ENCODE measurements at places on chromosomes 1 and 21.

DNA sequence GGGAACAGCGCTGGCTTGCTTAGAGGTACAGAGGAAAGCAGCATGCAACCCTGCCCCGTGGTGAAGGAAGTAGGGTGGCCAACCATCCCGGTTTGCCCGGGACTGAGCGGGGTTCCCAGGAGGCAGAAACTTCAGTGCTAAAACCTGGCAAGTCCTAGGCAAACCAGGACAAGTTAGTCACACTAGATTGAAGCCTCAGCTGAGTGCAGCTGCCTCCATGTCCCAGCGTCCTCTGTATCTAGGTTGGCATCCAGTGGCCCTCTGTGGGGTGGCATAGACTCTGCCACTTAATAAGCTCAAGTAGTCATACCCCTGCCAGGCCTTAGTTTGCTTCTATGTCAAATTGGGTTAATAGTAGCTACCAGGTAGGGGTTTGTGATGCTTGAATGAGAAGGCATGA is 67.1 kb downstream of the ATP2B4 start:
- no peak for DNase-seq

GRCh38 chr1:248757784-248758195 is 2.2 kb upstream of the LYPD8 start:
- DNase-seq: no peak

DNA sequence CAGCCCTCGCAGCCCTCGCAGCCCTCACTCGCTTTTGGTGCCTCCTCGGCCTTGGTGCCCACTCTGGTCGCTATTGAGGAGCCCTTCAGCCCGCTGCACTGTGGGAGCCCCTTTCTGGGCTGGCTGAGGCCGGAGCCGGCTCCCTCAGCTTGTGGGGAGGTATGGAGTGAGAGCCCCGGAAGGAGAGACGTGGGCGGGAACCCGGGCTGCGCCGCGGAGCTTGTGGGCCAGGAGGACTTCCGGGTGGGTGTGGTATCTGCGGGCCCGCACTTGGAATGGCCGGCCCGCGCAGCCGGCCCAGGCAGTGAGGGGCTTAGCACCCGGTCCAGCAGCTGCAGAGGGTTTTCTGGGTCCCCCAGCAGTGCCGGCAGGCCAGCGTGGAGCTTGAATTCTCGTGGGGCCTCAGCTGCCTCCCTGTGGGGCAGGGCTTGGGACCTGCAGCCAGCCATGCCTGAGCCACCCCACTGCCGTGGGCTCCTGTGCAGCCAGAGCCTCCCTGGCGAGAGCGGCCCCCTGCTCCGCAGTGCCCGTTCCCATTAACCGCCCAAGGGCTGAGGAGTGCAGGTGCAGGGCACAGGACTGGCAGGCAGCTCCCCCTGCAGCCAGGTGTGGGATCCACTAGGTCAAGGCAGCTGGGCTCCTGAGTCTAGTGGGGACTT is 9.9 kb upstream of the CFHR2 start:
- DNase-seq: no peak

DNA sequence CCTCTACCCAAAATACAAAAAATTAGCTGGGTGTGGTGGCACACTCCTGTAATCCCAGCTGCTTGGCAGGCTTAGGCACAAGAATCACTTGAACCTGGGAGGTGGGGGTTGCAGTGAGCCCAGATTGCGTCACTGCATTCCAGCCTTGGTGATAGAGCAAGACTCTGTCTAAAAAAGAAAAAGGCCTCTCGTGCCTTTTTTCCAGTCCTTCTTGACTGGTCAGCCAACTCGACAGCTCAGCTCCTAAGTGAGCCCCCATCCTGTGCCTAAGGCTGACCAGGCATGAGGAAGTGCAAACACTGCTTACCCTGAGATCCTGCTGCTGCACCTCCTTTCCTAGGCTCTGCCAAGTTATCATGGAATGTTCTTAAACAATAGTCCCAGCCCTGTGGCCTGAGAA is 10.1 kb upstream of the PROK1 start:
- no peak for DNase-seq

- peak; percentile 81 for DNase-seq
Measured at GRCh38 chr1:117093091-117093534, 28.4 kb downstream of the TRIM45 start.

- DNase-seq: no peak
Measured at GRCh38 chr21:17660452-17660851, 47.8 kb upstream of the BTG3 start.

DNA sequence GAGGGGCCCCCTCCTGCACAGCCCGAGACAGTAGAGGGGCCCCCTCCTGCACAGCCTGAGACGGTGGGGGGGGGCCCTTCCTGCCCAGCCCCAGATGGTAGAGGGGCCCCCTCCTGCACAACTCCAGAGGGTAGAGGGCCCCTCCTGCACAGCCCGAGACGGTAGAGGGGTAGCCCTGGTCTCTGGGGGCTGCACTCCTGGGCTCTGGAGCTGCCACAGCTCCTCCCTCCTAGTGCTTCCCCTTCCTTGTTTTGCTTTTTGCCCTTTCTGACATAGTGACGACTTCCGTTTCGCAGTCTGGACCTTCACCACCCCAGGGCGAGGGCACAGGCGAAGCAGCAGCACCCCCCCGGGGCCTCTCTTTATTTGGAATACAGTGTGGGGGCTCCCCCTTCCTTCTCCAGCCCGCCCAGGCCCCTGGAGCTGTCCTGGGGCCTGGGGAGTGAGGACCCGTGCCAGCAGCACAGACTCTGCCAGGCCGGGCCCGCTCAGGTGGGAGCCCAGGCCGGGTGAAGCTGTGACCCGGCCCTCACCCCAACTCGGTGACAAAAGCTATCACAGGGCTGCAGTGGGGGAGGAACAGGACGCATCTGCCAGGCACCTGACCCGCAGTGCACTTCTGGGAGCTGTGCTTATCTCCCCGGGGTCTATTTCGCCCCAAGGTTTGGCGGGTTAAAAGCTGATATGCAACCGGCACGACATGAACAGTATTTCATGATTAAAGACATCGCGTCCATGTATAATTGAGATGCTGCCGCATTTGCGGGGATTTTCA is 1.1 kb upstream of the PRXL2B start:
- DNase-seq: no peak

GRCh38 chr1:248871837-248872401 is 13.0 kb upstream of the ZNF692 start:
- no peak for DNase-seq

- no peak for DNase-seq
Measured at GRCh38 chr1:29420202-29420601, 183.9 kb downstream of the PTPRU start.

GRCh38 chr1:158037866-158038359 is 44.5 kb downstream of the KIRREL1 start:
- no peak for DNase-seq

DNA sequence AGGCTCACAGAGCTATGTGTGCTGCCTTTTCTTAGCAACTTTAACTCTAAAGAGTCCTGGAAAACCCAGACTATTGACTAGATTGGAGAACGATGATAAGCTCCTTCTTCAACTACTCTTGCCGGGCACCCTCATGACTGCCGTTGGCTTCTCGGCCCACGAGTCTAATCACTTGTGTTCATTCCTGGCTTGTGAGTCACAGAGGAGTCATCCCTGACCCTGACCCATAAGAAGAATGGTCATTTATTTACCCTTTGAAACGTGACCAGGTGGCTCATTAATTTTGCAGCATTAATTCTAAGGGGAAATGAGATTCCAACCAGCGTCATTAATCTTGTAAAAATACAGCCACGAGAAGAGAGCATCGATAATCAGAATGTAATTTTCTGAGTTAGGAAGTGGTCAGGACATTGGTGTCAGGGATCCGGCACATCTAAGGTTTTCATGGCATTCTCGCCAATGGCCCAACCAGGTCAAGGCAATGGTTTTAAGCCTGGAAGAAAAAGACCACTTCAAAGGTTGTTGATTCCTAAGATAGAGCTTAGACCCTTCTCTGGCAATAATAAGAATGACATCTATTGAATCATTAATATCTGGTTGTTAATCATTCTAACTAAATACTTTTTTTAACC is 183.6 kb upstream of the RUNX1 start:
- DNase-seq: no peak

DNA sequence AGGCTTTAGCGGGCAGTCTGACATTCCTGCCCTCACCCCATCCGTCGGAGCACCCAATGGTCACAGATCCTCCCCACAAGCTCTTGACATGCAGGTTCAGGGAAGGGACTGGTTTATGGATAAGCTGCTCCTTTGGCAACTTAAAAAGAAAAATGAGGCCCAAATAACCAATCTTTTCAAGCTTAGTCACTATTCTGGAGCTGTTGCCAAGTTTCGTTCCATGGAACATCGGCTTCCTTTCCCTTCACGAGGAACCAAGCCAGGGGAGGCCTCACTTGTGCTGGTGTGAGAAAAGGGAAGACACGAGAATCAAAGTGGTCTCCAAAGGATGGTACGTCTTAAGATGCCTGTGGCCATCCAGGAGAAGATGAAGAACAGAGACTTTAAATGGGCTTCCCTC is 46.1 kb upstream of the LPAR3 start:
- no peak for DNase-seq

GRCh38 chr1:55316502-55316901 is 101.3 kb upstream of the USP24 start:
- DNase-seq: no peak

- DNase-seq: no peak
Measured at GRCh38 chr1:44684525-44684924, 10.0 kb downstream of the ARMH1 start.

GRCh38 chr1:55820501-55820900 is 605.3 kb upstream of the USP24 start:
- DNase-seq: no peak

- DNase-seq: no peak
Measured at GRCh38 chr1:235919833-235920441, 53.2 kb upstream of the LYST start.

- DNase-seq: no peak
Measured at GRCh38 chr21:25330266-25330665, 277.0 kb downstream of the MRPL39 start.

DNA sequence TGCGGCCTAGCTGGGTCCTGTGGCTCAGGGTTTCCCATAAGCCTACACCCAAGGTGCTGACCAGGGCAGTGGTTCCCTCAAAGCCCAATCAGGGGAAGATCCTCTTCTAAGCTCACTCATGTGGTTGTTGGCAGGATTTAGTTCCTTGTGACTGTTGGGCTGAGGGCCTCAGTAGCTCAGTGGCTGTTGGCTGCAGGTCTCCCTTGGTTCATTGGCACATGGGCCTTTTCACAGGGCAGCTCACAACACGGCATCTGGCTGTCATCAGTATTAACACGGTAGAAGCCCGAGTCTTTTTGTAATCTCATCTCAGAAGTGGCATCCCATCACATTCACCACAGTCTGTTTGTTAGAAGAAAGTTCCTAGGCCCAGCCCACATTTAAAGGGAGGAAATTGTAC is 188.2 kb upstream of the HMCN1 start:
- no peak for DNase-seq

DNA sequence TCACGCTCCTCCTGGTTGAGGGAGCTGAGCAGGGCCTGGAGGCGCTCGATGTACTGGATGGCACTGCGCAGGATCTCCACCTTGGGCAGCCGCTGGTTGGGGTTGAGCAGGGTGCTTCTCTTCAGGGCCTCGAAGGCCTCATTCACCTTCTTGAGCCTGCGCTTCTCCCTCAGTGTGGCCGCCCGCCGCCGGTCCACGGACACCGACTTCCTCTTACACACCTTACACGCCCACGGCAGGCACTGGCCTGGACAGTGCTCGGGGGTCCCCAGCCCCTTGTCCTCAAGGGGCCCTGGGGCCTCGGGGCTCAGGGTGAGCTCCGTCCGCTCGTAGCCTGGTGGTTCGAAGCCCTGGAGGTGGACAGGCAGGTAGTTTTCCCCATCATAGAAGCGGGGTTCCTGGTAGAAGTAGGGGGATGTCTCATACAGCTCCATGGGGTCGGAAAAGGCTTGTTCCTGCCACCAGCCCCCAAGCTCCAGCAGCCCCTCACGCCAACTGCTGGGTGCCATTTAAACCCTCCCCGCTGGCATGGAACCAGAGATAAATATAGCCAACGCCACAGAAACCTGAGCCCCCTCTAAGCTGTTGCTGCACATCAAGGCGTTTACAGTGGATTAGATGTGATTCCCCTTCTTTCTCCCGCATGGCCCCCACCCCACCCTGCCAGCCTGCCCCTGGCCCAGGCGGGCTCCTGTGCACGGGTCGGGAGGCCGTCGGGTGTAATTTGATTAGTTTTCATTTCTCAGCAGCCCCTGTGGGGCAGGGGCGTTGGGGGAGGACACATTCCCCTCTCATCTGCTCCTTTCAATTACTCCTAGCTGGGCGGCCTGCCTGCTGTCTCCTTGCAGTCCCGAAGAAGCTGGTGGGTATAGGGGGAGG is at the start of gene MYOG:
Gene MYOG (minus strand): TSS at position 485 of the 879 bp plus-strand sequence. CDS start 51 bp downstream, at position 434.
- no peak for DNase-seq

- no peak for DNase-seq
Measured at GRCh38 chr1:246141306-246141705, 365.8 kb downstream of the SMYD3 start.

GRCh38 chr1:157240495-157241184 is 102.4 kb upstream of the ETV3 start:
- no peak for DNase-seq

GRCh38 chr1:150383631-150384324 is 19.8 kb downstream of the RPRD2 start:
- DNase-seq: no peak

DNA sequence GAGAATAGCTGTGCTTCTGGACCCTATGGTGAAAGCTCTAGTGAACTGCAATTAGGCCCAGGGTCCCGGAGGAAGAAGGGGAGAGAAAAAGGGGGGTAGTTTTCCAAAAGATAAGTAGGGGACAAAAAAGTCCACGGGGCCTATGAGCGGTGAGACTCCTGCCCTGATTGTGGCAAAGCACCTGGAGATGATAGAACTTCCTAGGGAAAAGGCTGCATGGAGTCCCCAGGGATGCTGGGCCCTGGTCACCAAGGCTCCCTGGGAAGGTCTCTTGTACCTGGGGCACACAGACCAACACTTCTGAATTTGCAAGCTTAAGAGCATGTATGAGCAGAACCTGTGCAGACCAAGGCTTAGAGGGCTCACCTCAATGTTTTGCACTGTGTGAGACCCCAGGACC is 5.4 kb upstream of the SHISA4 start:
- DNase-seq: no peak

DNA sequence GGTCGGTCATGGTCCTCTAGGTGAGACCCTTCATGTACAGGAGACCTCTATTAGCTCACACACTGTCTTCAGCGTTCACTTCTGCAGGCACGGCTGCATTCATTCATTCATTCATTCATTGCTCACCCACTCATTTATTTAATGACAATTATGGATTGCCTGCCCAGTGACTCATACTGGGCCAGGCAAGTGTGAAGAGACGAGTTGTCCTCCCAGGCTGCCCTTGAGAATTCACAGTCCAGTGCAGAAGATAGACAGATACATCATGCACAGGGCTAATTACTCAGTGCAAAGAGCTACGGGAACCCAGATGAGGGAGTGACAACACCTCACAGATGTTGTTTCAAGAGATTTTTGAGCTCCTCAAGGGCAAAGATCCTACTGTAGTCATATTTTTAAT is 248.4 kb downstream of the TNR start:
- DNase-seq: no peak

Data from brain pericyte (primary cell).